B cell (primary cell): ENCODE measurements at places on chromosomes 7 and 10. TPM values are rescaled to one million over a fixed set of nuclear protein-coding genes. Genes with fewer than 3 reads are reported as not detected.

DNA sequence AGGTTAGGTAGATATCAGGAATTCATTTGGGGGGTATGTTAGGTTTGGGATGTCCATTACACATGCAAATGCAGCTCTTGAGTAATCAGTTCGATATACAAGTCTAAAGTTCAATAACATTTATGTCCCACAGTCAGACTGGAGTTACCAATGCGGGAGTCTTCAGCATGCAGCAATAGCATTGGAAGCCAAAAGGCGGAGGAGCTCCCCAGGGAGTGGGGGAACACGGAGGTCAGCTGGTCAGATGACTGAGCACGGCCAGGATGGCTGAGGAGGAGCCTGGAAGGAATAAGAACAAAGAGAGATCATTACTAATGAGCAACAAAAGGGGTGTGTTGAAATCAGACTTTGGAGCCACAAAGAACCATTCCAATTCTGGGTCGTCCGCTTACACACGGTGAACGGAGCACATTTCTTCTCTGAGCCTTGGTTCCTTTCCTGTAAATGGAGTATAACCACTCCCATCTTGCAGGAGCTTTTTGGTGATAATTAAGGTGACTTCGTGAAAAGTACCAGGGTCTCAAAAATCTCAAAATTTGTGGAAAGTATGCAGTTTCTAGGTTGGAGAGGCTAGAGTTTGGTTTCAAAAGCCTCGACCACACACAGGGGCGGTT lies 478 bp upstream of the ZNF22 start:
- no peaks in the 10 kb centered on the region for H3K27me3 ChIP-seq
- H3K4me1 ChIP-seq, result peaks cover 16% of the 10 kb centered on the region
- peaks cover 5% of the 10 kb centered on the region for H3K36me3 ChIP-seq
- peak overlapping the region; percentile 55 for H3K4me3 ChIP-seq
- DNase-seq, result no peak

ZCWPW1 gene
- total RNA-seq, result 22.7 and 28.0 TPM in 2 replicates

NPTX2 gene
- not detected in 2 replicates for total RNA-seq

GRCh38 chr10:35208536-35208935 lies 81.9 kb downstream of the CREM start:
- DNase-seq, result no peak
- H3K27me3 ChIP-seq, result no peaks in the 10 kb centered on the region
- no peaks in the 10 kb centered on the region for H3K36me3 ChIP-seq
- no peak overlapping the region for H3K27ac ChIP-seq
- H3K4me1 ChIP-seq, result no peaks in the 10 kb centered on the region

PRR15 gene
- not detected in 2 replicates for total RNA-seq

GRCh38 chr10:58585435-58585834 lies 72.8 kb downstream of the BICC1 start:
- H3K4me1 ChIP-seq, result no peaks in the 10 kb centered on the region
- no peak overlapping the region for H3K27ac ChIP-seq
- DNase-seq, result no peak
- H3K36me3 ChIP-seq, result no peaks in the 10 kb centered on the region
- no peak overlapping the region for H3K4me3 ChIP-seq

PTPRZ1 gene
- not detected in 2 replicates for total RNA-seq

PILRA gene
- 9.8 and 10.3 TPM in 2 replicates for total RNA-seq

GRCh38 chr10:8225187-8225586 lies 170.7 kb downstream of the GATA3 start:
- H3K4me3 ChIP-seq, result no peak overlapping the region
- no peaks in the 10 kb centered on the region for H3K27me3 ChIP-seq
- H3K27ac ChIP-seq, result no peak overlapping the region
- H3K36me3 ChIP-seq, result no peaks in the 10 kb centered on the region
- H3K4me1 ChIP-seq, result no peaks in the 10 kb centered on the region

- H3K27me3 ChIP-seq, result no peaks in the 10 kb centered on the region
- H3K4me1 ChIP-seq, result peaks cover 3% of the 10 kb centered on the region
- DNase-seq, result no peak
Measured at GRCh38 chr10:34815185-34816084, at the start of gene PARD3. TSS of gene PARD3 (minus strand) at chr10:34815296. CDS start at chr10:34814995, 301 bp downstream.

SORBS1 gene
- total RNA-seq, result 0.44 and 1.5 TPM in 2 replicates

DNA sequence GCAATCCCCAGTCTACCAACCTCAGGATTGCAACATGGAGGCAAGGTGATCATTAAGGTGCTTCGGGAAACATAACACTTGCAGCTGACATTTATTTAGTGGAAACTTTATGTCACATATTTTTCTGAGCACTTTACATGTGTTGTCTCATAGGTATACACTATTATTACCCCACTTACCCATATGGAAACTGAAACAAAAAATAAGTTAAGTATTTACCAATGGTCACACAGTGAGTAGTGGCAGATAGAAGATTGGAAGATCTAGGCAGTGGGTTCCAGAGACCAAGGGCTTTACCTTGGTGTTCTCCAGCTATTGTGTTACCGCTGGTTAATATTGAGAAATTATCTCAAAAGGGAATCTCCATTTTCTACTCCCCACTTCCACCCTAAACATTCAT lies 1279.1 kb upstream of the SORCS1 start:
- no peak overlapping the region for H3K4me3 ChIP-seq
- H3K27me3 ChIP-seq, result no peaks in the 10 kb centered on the region
- H3K4me1 ChIP-seq, result no peaks in the 10 kb centered on the region
- no peak for DNase-seq

- H3K27me3 ChIP-seq, result no peaks in the 10 kb centered on the region
- H3K4me1 ChIP-seq, result no peaks in the 10 kb centered on the region
- no peak overlapping the region for H3K4me3 ChIP-seq
- no peaks in the 10 kb centered on the region for H3K36me3 ChIP-seq
- no peak for DNase-seq
- no peak overlapping the region for H3K27ac ChIP-seq
Measured at GRCh38 chr7:30845426-30846135, 66.1 kb upstream of the AQP1 start.

GRCh38 chr10:78448994-78449418 lies 415.3 kb downstream of the RPS24 start:
- no peak overlapping the region for H3K4me3 ChIP-seq
- DNase-seq, result no peak
- no peak overlapping the region for H3K27ac ChIP-seq
- no peaks in the 10 kb centered on the region for H3K4me1 ChIP-seq
- H3K36me3 ChIP-seq, result no peaks in the 10 kb centered on the region

GRCh38 chr7:132343199-132343598 lies 233.1 kb downstream of the PLXNA4 start:
- no peak overlapping the region for H3K27ac ChIP-seq
- H3K4me1 ChIP-seq, result no peaks in the 10 kb centered on the region
- no peak overlapping the region for H3K4me3 ChIP-seq

- no peaks in the 10 kb centered on the region for H3K4me1 ChIP-seq
- H3K27me3 ChIP-seq, result no peaks in the 10 kb centered on the region
- no peak overlapping the region for H3K4me3 ChIP-seq
- H3K36me3 ChIP-seq, result no peaks in the 10 kb centered on the region
- DNase-seq, result no peak
Measured at GRCh38 chr10:117204316-117204715, 7.0 kb downstream of the KCNK18 start.

ANKRD26 gene
- 10.5 and 13.5 TPM in 2 replicates for total RNA-seq

PUS7 gene
- total RNA-seq, result 7.1 and 7.7 TPM in 2 replicates

PHYHIPL gene
- not detected in 2 replicates for total RNA-seq

DNA sequence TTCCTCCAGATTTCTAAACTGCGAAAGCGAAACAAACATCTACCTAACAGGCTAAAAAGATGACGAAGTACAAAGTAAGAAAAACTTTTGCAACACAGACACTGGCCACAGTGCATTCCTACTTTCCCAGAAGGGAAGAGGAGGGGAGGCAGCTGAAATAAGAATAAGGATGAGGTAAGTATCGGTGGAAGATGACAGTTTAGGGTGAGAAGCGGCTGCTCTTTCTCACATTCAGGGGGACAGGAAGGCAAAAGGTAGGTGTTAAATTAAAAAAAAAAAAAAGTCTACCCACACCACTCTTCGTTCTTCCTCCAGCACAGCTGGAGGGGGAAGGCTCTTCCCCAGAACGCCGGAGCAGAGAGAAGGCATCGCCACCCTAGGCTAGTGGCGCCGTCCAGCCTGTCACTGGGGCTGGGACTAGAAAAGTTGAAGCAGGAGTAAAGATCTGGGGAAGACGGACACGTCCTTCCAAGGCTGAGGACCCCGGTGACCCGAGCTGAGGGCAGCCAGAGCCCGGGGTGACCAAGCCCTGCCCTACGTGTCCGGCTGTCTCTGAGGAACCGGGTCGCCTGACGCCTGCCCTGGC lies 846 bp downstream of the DNAJC1 start:
- DNase-seq, result no peak
- H3K27ac ChIP-seq, result peak overlapping the region; percentile 84
- H3K4me1 ChIP-seq, result peaks cover 31% of the 10 kb centered on the region
- H3K27me3 ChIP-seq, result no peaks in the 10 kb centered on the region
- H3K36me3 ChIP-seq, result no peaks in the 10 kb centered on the region

DNA sequence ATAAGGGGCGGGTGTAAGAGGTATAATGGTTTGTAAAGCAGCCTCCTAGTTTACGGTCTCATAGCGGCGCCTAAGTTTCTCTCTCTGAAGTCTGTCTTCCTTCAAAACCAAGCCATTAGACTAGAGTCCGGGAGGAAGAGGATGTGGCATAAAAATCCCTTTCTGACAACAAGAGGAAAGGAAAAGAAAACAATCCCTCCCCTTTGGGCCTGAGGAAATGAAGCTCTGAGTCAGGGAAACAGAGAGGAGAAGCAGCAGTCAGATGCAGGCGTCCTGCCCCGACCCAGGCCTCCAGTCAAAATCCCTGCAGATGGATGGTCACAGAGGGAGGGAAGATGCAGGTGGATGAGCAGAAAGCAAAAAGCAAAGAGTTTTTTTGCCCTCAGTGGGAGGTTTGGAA lies 23.7 kb downstream of the PARP12 start:
- H3K27me3 ChIP-seq, result no peaks in the 10 kb centered on the region
- no peak for DNase-seq
- peaks cover 76% of the 10 kb centered on the region for H3K36me3 ChIP-seq
- H3K4me1 ChIP-seq, result peaks cover 12% of the 10 kb centered on the region
- no peak overlapping the region for H3K27ac ChIP-seq

GRCh38 chr7:1408466-1408865 lies 50.8 kb downstream of the MICALL2 start:
- H3K36me3 ChIP-seq, result no peaks in the 10 kb centered on the region
- no peak overlapping the region for H3K27ac ChIP-seq
- H3K4me1 ChIP-seq, result peaks cover 9% of the 10 kb centered on the region

DNA sequence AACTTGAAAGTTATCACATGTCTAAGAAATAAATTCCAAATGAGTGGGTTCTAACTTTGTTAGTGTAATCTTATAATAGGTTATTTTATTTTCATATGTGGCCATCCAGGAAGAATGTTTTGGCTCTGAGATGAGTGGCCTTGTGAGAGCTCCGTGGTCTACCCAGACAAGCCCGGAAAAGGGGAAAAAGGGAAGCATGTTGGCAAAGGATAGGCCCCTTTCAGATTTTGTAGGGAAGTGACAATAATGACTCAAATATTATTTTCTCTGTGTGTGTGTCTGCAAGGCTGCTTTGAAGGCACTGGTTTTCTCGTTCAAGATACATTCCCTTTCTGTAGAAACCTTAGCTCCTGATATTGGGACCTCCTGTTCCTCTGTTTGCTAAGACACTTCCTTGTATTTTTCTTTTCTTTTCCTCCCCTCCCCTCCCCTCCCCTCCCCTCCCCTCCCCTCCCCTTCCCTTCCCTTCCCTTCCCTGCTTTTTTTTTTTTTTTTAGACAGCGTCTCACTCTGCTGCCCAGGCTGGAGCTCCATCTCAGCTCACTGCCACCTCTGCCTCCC lies 240.8 kb downstream of the LRMDA start:
- H3K36me3 ChIP-seq, result no peaks in the 10 kb centered on the region
- DNase-seq, result no peak
- H3K27ac ChIP-seq, result no peak overlapping the region
- no peaks in the 10 kb centered on the region for H3K4me1 ChIP-seq

- no peak overlapping the region for H3K27ac ChIP-seq
- peaks cover 16% of the 10 kb centered on the region for H3K27me3 ChIP-seq
- DNase-seq, result no peak
- H3K4me3 ChIP-seq, result no peak overlapping the region
- peaks cover 3% of the 10 kb centered on the region for H3K4me1 ChIP-seq
Measured at GRCh38 chr10:31590023-31590800, 271.2 kb downstream of the ZEB1 start.

DNA sequence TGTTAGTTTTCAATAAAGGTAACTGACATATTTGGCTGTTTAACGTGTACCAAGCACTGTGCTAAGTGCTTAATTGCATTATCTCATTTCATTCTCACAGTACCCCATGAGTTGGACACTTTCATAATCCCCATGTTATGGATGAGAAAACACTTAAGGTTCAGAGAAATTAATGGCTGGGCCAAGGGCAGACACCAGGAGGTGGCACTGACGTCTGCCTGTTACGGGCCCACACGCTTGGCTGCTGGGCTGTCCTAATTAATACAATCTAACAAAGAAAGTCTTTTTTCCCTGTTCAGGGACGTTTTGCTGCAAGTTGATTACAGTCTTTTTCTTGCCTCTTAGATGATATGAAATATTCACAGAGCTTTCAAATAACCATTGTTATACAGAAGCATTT lies 16.1 kb downstream of the DYDC2 start:
- H3K36me3 ChIP-seq, result no peaks in the 10 kb centered on the region
- no peak overlapping the region for H3K4me3 ChIP-seq
- no peak overlapping the region for H3K27ac ChIP-seq
- no peaks in the 10 kb centered on the region for H3K4me1 ChIP-seq
- no peaks in the 10 kb centered on the region for H3K27me3 ChIP-seq

DNA sequence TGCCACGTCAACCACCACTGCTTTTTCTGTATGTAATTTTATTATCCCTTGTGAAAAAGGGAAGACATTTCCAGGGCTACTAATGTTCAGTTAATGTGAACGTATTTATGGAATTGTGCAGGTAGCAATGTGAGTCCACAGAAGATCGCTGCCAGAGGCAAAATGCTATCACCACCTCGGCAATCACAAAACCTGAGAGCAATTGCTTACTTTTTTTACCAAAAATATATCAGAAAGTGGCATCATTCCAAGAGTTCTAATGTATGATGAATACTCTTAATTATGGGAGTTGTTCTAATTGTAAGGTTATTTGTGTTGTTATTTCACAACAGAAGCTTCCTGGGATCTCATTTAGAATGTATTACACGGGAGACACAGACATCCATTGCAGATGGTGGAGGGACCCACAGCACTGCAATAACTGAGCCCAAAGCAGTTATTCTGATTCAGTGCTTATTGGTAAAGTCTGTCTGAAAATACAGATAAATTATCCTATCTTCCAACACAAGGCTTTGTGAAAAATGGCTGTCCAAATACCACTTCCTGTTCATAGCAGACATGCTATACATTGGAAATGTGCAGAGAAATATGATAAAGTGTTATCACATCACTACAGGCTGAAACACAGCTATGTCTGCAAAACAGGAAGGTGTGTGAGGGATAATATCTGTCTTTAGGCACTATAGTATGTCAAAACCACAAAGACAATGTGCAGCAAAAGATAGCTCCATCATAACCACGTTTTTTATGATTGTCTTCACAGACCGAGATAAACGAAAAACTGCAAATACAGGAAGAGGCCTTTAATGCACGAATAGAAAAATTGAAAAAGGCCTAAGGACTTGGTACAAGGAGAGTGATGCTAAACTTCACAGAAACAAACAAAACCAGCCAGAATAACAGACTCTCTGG lies 102.7 kb downstream of the CABCOCO1 start:
- no peak overlapping the region for H3K4me3 ChIP-seq
- H3K27me3 ChIP-seq, result no peaks in the 10 kb centered on the region
- no peak for DNase-seq
